A172 (cell line): ENCODE measurements at places on chromosomes 2 and 18. TPM values are rescaled to one million over a fixed set of nuclear protein-coding genes. Genes with fewer than 3 reads are reported as not detected.

Gene ELOA2
- not detected in 2 replicates for total RNA-seq

Gene SOCS6
- total RNA-seq: 22.7 and 27.4 TPM in 2 replicates

Gene TWIST2
- total RNA-seq: 32.3 and 38.8 TPM in 2 replicates

Gene SLC4A5
- 0.07 TPM in 1 of 2 replicates, not detected in the other for total RNA-seq

Gene DQX1
- 0.17 TPM in 1 of 2 replicates, not detected in the other for total RNA-seq

Gene SERPINB3
- not detected in 2 replicates for total RNA-seq

Gene POTEI
- not detected in 2 replicates for total RNA-seq

Gene GKN2
- 0.24 and 1.9 TPM in 2 replicates for total RNA-seq

Gene TDRD15
- not detected in 2 replicates for total RNA-seq

Gene FBXO36
- total RNA-seq: 3.3 and 3.8 TPM in 2 replicates

Gene CPO
- total RNA-seq: not detected in 2 replicates
